Psoas muscle (tissue), 8 donors: ENCODE measurements at places on chromosomes 1 and 21. TPM values are rescaled to one million over a fixed set of nuclear protein-coding genes. Genes with fewer than 3 reads are reported as not detected.

GRCh38 chr1:111222308-111223125 lies 5.0 kb upstream of the CHI3L2 start:
- DNase-seq, result peak; percentile 73

- no peak for DNase-seq
Measured at GRCh38 chr1:42179275-42179674, 14.7 kb upstream of the GUCA2A start.

GRCh38 chr1:224898937-224899336 lies 30.5 kb upstream of the DNAH14 start:
- DNase-seq, result no peak

DNA sequence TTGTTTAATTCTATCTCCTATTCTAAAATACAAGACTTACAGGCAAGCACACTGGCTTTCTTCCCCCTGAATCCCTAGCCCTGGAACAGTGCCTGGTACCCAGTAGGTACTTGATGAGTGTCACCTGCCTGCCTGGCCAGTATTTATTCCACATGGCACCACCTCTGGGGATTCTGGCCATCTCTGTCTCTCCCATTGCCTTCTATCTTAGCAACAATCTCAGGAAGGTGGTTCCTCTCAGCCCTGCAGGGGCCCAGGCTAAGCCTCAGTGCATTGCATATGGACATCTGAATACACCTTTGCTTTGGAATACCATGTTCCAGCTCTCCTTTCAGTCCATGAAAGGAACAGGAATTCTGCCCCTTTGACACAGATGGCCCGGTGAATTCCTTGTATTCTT lies 81.0 kb downstream of the HIVEP3 start:
- no peak for DNase-seq

GRCh38 chr1:230938924-230939368 lies 39.7 kb downstream of the TTC13 start:
- DNase-seq, result no peak

GRCh38 chr1:85340427-85340826 lies 64.0 kb upstream of the BCL10 start:
- DNase-seq, result no peak

GRCh38 chr1:182122913-182123260 lies 61.4 kb upstream of the ZNF648 start:
- no peak for DNase-seq

GRCh38 chr1:87730274-87731216 lies 401.9 kb downstream of the LMO4 start:
- DNase-seq, result no peak

GRCh38 chr1:79255421-79255820 lies 248.9 kb upstream of the ADGRL4 start:
- no peak for DNase-seq

- no peak for DNase-seq
Measured at GRCh38 chr21:44749759-44750674, 38.6 kb upstream of the TSPEAR start.

DNA sequence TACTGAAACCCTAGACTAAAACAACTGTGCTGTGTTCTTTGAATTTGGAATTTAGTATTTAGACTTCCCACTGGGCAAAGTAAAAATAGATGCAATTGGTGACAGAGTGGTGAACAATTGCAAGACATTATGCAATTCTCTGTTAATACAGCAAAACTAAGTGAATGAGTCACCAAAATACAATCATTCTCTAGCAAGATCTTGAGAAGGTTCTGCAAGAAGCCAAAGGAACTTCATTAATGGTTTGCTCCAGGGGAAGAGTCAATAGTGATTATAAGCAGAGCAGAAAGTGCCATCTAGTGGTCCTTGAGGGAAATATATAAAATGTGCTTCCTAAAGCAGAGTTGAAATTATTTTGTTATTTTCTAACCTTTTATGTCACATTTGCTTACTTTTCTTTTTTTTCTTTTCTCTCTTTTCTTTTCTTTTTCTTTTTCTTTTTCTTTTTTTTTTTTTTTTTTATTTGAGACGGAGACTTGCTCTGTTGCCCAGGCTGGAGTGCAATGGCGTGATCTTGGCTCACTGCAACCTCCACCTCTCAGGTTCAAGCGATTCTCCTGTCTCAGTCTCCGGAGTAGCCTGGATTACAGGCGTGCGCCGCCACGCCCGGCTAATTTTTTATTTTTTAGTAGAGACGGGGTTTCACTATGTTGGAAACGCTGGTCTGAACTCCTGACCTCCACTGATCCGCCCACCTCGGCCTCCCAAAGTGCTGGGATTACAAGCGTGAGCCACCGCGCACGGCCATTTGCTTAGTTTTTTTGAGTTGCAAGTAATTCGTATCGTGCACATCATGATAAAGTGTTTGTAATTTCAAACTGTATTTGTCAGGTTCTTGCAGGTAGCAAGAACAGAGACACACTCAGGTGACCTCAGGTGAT lies 99.2 kb downstream of the CTH start:
- no peak for DNase-seq

DNA sequence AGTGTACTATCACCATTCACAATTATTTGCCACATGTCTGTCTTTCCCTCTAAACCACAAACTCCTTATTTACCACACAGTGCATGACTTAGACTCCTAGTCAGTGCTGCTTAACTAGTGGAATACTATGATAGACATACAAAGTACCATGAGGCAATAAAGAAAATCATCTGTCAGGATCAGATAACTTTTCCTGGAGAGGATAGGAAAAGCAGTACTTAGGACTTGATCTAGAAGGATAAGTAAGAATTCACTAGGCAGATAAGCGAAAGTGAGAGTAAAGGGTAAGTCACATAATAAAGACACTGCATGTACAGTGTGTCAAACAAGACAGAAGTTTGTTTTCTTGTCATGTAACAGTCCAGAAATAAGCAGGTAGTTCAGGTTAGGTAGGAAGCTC lies 21.2 kb upstream of the TSPAN1 start:
- no peak for DNase-seq

GRCh38 chr1:16144325-16145029 lies 11.4 kb downstream of the EPHA2 start:
- no peak for DNase-seq

DNA sequence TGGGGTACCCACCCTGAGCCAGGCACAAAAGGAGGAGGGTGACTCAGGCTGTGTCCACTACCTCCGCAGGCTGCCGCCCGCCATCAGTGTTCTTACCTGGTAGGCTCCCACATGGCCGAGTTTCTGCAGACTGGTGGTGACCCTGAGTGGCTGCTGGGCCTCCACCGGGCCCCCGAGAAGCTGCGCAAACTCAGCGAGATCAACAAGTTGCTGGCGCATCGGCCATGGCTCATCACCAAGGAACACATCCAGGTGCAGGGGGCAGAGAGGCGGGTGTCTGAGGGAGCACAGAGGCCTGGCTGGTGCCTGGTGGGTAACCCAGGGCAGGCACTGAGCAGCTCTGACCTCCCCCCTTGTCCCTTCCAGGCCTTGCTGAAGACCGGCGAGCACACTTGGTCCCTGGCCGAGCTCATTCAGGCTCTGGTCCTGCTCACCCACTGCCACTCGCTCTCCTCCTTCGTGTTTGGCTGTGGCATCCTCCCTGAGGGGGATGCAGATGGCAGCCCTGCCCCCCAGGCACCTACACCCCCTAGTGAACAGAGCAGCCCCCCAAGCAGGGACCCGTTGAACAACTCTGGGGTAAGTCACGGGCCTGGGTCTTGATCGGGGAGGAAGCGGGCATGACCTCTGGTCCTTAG lies 13.0 kb downstream of the SESN2 start:
- no peak for DNase-seq

- peak; percentile 20 for DNase-seq
Measured at GRCh38 chr1:23224739-23225648, 7.7 kb upstream of the HTR1D start.

- no peak for DNase-seq
Measured at GRCh38 chr1:155309423-155310021, 856 bp downstream of the FDPS start.

- DNase-seq, result no peak
Measured at GRCh38 chr1:29889776-29890175, 653.5 kb downstream of the PTPRU start.

- DNase-seq, result no peak
Measured at GRCh38 chr1:217896490-217896889, 265.3 kb downstream of the SPATA17 start.

- peak; percentile 12 for DNase-seq
Measured at GRCh38 chr21:45373991-45374816, 30.8 kb upstream of the COL18A1 start.

DNA sequence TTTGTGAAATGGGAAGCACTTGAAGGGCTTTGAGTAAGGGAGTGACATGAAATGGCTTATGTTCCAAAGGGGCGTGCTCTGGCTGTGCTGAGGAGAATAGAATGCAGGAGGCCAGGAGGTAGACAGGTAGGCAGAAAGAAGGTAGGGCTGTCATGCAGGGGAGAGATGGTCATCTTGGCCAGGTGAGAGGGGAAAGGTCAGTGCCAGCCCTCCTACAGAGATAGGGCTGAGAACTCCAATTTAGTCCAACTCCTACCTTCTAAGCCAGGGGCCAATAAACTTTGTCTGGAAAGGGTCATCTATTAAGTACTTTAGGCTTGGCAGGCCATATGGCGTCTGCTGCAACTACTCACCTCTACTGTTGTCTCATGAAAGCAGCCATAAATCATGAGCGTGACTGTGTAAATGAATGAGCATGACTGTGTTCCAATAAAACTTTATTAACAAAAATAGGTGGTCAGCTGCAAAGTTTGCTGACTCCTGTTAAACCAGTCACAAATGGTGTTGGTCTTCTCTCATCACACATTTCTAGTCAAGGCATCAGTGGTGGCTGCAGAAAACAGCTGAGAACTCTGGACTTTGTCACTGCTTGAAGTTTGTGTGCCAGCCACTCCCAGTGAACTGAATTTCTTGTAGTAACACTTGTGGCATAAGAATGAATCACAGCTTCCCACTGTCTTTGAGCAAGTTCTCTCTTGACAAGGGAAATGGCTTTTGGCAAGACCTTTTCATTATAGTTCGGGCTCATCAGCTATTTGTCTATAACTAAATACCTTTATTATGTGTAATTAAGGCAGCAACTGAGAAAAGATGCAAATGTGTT lies 32.0 kb upstream of the CD2 start:
- DNase-seq, result no peak

DNA sequence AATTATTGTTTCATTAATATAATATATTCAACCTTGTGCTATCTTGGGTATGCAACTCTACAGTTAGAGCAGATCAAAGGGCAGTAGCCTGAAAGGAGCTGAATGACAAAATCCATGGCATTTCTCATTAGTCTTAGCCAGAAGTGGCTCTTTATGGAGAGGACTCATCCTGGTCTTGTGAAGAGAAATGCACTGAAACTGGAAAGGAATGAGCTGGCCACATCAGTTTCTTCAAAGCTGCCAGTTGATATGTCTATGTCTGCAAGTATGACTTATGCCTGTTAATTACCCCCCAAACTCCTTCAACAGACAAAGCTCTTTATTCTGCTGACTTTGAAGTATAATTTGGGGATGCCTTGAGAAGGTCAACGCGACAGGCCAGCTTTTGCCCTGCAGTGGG lies 119.0 kb upstream of the UBE2U start:
- no peak for DNase-seq

- no peak for DNase-seq
Measured at GRCh38 chr1:164803366-164803765, 244.4 kb downstream of the PBX1 start.

- DNase-seq, result no peak
Measured at GRCh38 chr1:179729881-179730280, 13.2 kb upstream of the FAM163A start.

The BRDT gene
- polyA plus RNA-seq, result not detected

The CNN3 gene
- 19.2 TPM for polyA plus RNA-seq

The CD101 gene
- 1.0 TPM for polyA plus RNA-seq

The TMEM53 gene
- 4.2 TPM for polyA plus RNA-seq

The OPTC gene
- polyA plus RNA-seq, result not detected

The SLAMF9 gene
- polyA plus RNA-seq, result not detected

The TNFRSF1B gene
- polyA plus RNA-seq, result 5.8 TPM

The BCAN gene
- 0.08 TPM for polyA plus RNA-seq

The MRPS15 gene
- polyA plus RNA-seq, result 233 TPM

The SH2D5 gene
- 2.8 TPM for polyA plus RNA-seq

The SHISA4 gene
- polyA plus RNA-seq, result 74.8 TPM
